ENCODE measurements at places on chromosomes 16 and 17.
A peak's percentile ranks its signal among the peaks of the same experiment; 100 is the strongest.

GRCh38 chr17:5055543-5055942 is 20.3 kb upstream of the SLC52A1 start:
- no peak for DNase-seq

DNA sequence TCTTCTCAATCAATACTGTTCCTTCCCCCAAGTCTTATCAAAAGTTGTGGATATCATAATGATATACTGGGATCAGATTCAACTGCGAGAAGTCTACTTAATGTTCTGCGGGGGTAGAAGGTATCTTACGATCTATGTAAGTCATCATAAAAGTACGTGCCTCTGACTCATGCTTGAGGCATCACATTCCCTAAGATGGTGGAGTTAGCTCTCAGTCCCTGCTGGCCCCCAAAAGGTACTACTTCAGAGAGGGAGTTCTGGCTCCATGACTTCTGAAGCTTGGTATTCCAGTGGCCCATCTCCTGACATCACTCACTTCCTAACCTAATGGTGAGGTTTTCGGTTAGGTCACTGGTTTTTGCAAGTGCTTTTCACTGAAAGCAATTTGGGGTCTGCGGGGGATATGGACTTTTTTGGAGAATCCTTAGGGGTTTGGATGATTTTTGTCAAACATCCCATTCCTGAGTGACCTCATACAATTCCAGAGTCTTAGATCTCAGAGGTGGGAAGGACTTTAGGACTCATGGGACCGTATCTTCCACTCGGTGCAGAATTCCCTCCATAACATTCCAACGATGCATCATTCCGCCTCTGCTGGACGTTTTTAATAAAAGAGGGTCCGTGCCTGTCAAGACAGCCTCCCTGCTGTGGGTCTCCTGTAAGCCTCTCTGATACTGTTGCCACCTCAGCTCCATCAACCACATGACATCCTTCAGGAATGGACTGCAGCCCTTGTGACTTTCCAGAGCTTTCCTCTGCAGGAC is 74.3 kb downstream of the DYNLRB2 start:
- DNase-seq: no peak

DNA sequence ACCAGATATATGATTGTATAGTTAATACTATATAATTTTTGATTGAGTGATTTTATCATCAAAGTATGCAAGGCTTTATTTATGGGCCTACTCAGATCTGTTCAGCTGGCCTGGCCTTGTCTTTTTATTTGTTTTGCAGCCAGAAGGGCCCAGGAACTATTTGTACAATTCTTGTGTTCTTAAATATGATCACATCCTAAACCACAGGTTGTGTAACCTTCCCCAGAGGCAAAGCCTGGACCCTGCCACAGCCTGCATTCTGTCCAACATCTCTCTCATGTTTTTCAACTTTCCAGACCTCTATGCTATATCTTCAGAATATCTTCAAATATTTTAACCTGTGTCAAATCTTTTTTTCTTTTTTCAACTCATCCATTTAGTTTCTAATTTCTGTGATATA is 410.4 kb upstream of the MON1B start:
- DNase-seq: no peak

DNA sequence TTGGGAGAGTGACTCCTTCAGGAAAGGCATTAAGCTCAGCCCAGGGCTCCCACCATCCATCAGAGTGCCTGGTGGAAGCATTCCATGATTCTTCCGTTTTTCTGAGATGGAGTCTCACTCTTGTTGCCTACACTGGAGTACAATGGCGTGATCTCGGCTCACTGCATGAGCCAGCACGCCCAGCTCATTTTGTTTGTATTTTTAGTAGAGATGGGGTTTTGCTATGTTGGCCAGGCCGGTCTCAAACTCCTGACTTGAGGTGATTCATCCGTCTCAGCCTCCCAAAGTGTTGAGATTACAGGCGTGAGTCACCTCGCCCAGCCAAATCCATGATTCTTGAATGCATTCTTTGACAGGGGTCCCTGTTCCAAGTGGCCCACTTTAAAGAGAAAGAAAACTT is 23.1 kb downstream of the MIS12 start:
- DNase-seq: no peak

DNA sequence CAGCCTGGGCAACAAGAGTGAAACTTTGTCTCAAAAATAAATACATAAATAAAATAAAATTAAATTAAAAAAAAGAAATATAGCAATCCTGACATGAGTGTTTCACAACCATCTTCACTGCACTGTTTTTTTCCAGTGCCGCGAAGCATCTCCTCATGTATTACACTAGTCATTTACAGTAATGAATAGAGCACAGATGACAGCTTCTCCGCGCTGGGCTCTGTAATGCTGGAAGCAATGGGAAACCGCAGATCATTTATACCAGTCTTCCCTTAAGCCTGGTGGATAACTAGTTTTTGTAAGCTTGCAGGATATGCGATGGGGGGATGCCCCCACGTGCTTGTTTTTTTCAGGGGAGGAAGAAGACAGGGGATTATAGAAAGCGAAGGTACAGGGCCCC is 86.9 kb downstream of the MYH13 start:
- no peak for DNase-seq

GRCh38 chr17:57355090-57355859 is 99.0 kb downstream of the MSI2 start:
- DNase-seq: no peak

GRCh38 chr17:37743875-37744632 is 805 bp downstream of the HNF1B start:
- DNase-seq: no peak

DNA sequence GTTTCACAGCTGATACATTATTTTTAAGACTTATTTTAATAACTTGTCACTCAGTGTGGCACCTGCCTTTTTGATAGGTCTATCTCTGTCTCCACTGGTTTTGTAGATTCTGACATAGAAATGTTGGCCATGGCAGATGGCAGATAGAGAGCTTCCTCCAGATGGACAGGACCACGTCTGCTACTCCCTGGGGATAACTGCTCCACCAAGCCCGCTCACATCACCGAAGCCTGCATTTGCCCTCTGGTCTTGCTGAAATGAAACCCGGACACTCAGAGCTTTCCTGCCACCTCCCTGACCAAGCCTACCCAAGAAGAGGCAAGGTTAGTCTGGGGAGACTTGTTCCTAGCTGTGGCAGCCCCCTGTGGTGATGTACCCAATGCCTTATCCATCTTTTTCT is 16.4 kb upstream of the HAP1 start:
- DNase-seq: no peak

GRCh38 chr17:49387498-49388289 is 25.6 kb upstream of the ZNF652 start:
- DNase-seq: no peak

DNA sequence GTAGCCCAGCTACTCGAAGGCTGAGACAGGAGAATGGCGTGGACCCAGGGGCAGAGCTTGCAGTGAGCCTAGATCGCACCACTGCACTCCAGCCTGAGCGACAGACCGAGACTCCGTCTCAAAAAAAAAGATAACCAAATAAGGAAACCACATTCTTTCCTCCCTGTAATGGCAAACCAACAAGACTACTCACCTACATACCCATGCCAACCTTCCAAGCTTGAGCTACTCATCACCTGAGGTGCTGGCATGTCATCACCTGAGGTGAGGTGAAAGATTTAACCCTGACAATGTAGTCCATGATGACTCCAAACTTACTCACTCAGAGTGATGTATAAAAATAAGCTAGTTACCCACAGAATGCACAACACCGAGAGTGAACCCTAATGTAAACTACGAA is 85.2 kb downstream of the SMG6 start:
- DNase-seq: no peak

- peak; percentile 24 for DNase-seq
Observed at GRCh38 chr17:6666077-6666521, 14.5 kb downstream of the C17orf100 start.

GRCh38 chr17:40176754-40177110 is 538 bp upstream of the RAPGEFL1 start:
- no peak for DNase-seq

GRCh38 chr17:266219-266618 is 84.8 kb upstream of the DOC2B start:
- DNase-seq: no peak

DNA sequence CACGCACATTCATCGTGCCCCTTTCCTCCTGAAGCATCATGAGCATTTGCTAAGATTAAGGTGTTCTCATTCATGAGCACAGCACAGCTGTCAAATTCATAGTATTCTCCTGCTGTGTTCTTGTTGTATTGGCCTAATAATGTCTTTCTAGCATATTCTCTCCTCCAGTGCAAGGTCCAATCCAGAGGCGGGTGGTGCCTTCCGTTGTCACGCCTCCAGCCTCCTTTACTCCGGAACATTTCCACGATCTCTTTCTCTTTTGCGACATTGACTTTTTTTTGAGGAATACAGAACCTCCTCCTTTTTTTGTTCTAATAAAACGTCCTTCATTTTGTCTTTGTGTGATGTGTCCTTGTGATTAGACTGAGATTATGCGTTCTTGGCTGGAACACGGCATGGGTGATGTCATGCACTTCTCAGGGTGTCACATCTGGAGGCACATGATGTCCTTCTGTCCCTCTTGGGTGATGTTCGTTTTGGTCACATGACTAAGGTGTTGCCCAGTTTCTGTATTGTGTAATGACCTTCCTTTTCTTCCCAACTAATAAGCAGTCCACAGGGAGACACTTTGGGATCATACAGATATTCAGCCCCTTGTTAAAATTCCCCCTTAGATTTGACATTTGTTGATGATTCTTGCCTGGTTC is 66.3 kb downstream of the CLEC16A start:
- no peak for DNase-seq

- DNase-seq: no peak
Observed at GRCh38 chr17:42274253-42274542, 2.0 kb downstream of the STAT5B start.

DNA sequence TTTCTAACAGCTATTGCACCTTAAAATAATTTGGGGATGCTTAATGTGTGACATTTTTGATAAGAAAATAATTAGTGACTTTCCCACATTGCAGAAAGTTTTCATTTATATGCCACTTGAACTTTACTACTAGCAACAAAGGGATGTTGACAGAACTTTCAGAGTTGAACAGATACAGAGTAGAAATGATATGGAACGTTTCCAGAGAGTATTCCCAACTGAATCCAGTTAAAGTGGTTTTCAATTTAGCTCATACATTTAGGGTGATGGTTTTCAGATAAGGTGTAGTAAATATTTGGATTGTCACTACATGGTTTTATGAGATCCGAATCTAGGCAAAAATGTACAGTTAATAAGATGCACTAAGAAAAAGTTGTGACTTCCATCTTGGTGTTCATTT is 17.3 kb downstream of the MAP2K4 start:
- DNase-seq: no peak

DNA sequence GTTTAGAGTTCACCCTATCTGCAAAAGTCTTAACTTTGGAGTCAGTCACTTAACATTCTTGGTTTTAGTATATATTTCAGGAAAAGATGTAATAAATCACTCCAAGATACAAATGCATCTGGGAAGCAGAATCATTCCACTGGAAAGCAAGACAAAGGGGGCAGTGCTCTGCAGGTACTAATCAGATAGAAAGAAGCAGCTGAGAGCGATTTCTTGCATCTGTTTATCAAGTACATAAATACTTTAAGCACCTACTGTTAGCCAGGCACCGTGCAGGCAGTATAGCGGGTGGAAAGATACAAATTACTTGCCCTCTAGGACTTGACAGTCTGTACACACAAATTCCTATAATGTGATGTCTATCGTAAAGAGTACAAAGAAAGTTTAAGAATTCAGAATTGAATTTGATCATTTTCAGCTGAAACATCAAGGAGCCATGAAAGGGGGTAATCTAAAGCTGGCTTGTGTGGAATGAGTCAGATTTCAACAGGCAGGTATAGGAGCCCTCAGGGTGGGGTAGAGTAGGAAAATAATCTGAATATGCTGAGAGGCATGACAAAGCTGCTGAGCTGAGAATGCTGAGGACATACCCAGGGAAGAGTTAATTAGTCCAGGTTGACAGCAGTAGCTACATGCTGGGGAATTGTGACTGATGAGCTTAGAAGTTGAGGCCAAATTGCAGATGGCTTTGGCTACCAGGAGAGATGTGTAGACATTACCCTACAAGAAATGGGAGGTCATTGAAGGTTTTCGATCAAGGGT is 110.2 kb downstream of the CA10 start:
- no peak for DNase-seq

GRCh38 chr17:2198927-2199326 is 104.7 kb downstream of the SMG6 start:
- no peak for DNase-seq

- no peak for DNase-seq
Observed at GRCh38 chr16:85667261-85667660, 21.5 kb downstream of the GINS2 start.

DNA sequence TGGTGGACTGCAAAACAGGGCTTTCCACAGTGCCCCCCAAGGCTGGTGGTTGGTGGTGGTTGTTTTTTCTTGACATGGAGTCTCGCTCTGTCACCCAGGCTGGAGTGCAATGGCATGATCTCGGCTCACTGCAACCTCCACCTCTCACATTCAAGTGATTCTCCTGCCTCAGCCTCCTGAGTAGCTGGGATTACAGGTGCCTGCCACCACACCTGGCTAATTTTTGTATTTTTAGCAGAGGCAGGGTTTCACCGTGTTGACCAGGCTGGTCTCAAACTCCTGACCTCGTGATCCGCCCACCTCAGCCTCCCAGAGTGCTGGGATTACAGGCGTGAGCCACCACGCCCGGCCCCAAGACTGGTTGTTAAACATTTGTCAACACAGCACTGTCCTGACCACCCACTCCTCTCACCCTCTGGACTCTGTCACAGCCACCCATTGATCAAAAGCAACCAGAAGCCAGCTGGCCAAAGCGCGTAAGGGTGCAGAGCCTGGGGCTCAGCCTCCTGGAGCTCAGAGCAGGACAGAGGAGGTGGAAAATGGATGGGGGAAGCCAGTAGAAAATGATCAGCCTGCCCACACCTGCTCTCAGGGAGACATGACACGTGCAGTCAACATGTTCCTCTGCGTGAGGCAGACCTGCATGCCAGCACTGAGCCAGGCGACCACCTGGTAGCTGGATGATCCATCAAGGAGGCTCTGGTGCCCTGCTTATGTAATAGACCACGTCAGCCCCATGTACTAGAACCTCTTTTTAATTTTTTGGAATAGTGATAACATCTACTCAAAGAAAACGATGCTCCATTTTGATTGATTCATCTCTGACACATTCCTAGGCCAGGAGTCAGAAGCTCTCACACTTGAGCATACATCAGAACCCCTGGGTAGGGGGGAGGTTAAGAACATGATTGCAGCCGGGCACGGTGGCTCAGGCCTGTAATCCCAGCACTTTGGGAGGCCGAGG is 14.8 kb upstream of the OSGIN1 start:
- DNase-seq: no peak

Data from stimulated activated naive CD4-positive, alpha-beta T cell (primary cell).